Epithelial cell of esophagus (primary cell): ENCODE measurements at places on chromosomes 16 and 17.

DNA sequence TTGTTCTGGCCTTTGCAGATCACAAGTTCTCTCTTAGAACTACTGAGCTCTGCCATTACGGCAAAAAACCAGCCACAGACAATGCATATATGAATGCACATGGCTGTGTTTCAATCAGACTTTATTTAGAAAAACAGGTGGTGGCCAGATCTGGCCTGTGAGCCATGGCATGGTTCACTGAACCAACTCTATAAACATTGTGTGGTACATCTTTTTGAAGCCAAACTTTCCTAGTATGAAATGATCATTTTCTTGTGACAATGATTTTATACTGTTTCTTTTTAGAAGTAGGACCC is 65.9 kb upstream of the AMZ2 start:
- DNase-seq: no peak

DNA sequence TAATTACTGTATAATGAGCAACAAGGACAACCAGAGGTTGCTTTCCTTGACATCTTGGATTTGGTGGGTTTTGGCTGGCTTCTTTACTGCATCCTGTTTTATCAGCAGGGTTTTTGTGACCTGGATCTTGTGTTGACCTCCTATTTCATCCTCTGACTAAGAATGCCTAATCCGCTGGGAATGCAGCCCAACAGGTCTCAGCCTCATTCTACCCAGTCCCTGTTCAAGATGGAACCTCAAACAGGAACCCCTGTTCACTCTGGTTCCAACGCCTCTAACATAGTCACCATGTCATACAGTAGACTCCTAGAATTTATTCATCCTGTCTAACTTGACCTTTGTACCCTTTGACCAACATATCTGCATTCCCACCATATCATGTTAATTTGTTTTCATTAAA is 183.8 kb upstream of the SOX9 start:
- peak; percentile 93 for DNase-seq

DNA sequence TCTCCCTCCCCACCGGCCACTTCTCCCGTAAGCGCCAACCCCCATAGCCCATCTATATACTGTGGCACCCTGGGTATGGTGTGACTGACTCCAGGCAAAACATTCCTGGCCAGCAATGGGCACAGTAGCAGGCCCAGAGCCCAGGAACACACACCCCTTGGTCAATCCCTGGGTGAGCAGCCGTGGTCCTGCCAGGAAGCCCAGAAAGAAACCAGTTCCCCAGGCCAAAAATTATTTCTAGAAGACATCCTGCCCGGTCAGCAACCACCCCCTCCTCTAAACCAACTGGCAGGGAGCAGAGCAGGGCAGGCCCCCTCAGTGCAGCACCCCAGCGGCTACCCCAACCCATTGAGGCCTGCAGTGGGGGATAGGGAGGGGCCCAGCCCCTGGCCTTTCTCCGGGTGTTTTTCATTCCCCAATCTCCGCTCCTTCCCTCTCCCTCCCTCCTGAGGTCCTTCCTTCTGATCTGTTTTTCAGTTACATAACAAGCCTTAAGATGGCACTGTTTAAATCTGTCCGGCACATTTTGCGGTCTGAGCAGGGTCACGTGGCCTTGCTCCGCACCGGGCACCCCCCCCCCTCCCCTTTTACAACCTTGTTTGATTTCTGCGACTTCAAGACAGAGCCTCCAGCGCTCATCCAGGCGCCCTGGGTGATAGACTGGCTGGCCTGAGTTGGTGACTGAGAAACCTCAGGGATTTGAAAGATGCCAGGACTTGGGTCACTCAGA is 2.0 kb downstream of the NPTX1 start:
- DNase-seq: peak; percentile 28

DNA sequence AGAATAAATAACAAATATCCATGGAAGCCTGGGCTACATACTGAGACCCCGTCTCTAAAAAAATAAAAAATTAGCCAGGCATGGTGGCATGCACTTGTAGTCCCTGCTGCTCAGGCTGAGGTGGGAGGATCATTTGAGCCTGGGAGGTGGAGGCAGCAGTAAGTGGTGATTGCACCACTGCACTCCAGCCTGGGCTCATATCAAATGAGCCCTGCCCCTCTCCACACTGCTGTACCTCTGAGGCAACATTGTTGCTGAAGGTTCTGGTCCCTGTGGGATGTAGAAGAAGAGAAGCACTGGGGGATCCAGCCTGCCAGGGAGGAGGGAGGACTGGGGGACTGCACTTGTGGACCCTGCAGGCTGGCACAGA is 11.4 kb upstream of the ARHGAP23 start:
- DNase-seq: no peak

DNA sequence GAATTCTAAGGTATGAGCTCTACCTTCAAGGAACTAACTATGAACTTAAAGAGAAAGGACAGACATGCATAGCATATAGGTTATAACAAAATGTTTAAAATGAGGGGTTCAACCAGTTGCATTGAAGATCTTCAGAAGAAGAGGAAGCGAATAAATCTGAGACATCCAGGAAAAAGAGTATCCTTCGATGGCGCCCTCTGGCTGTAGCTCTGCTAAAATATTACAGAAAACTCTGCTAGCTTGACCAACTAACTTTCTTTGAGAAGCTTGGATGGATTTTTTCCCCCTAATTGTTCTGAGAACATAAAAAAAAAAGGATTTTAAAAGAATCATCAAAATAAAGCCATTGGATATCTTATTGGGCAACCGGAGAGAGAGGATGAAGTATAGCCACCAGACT is 659.9 kb upstream of the SOX9 start:
- DNase-seq: peak; percentile 49

DNA sequence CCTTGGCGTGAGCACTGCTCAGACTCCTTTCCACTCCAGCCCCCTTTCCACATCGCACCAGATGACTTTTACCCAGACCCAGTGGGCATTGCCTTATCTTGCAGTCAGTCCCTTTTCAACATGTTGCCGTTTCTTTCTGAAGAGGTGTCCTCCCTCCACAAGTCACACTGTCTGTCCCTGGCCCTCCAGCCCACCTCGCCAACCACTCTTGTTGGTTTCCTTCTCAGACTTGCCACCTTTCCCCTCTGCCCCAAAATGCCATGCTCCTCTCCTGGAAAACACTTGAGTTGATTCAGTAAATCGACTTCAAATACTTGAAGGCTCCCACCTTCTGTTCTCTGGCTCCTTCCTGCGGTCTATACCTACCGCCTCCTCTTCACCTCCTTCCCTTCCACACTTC is 7.5 kb upstream of the ADAM11 start:
- no peak for DNase-seq

DNA sequence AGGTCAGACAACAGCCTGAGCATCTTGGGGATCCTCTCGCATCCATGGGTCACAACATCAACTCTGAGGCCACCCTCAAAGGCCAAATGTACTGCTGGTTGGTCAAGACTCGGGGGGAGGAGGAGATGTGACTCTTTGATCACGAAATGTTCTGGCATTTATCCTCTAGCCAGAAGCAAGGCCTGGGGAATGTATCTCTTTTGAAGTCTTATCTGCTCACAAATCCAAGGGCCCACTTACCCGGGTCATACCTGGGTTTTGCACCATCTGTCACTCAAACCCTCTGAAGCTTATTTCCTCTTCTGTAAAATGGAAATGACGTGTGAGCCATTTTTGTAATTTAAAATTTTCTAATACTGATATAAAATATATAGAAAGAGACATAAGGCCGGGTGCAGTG is 13.2 kb downstream of the CA7 start:
- no peak for DNase-seq

GRCh38 chr17:15134363-15134762 is 130.8 kb downstream of the PMP22 start:
- no peak for DNase-seq

- DNase-seq: no peak
Observed at GRCh38 chr16:84018710-84019109, 23.9 kb downstream of the SLC38A8 start.

GRCh38 chr16:794091-794822 is 5.8 kb downstream of the CHTF18 start:
- no peak for DNase-seq

DNA sequence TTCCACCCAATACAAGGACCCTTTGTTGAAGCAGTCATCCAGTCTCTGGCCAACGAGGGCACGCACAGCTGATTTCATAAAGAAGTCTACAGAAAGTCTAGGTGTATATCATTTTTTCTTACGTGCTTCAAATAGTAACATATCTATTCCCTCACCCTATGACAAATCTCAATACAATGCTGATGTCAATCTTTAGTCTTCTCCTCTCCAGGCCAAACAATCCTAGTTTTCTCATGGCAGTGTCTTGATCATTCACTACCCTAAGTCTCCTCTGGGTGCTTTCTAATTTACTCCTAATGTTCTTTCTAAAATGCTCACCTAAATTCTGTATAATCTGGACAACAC is 92.6 kb downstream of the CACNG1 start:
- DNase-seq: peak; percentile 14

- no peak for DNase-seq
Observed at GRCh38 chr16:21226749-21227148, 6.8 kb upstream of the ANKS4B start.

DNA sequence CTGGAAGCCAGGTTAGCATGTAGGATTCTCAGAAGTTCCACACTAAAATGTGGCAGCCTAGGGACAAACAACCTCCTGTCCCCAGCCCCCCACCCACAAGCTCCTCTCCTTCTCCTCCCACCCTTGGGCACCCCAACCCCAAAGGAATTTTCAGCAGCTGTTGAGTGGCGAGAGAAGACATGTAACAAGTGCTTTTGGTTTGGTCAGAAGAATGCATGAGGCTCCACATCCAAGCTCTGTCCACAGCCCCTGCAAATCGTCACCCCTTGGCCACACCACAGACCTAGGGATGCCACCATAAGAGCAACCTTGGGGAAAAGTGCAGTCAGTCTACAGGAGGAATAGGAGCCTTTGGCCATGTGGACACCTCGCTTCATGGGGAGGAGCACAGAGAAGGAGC is 11.9 kb upstream of the RAB37 start:
- DNase-seq: no peak

DNA sequence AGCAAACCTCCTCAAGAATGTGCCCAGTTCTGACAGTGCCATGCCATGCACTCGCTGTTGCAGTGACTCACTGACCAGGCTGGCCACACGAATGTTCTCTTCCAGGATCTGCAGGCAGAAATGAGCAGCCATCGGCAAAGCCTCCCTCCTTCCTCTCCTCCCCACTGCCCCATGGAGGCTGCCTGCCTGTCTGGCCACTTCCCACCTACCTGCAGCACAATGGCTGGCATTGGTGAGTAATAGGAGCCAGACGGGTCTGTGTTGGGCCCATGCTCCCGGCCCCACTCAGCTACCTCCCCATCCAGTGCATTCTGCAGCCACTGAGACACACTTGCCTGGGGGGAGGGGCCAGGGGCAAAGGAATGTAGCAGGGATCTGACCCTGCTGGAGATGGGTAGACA is 2.8 kb upstream of the MATCAP1 start:
- DNase-seq: peak; percentile 30

DNA sequence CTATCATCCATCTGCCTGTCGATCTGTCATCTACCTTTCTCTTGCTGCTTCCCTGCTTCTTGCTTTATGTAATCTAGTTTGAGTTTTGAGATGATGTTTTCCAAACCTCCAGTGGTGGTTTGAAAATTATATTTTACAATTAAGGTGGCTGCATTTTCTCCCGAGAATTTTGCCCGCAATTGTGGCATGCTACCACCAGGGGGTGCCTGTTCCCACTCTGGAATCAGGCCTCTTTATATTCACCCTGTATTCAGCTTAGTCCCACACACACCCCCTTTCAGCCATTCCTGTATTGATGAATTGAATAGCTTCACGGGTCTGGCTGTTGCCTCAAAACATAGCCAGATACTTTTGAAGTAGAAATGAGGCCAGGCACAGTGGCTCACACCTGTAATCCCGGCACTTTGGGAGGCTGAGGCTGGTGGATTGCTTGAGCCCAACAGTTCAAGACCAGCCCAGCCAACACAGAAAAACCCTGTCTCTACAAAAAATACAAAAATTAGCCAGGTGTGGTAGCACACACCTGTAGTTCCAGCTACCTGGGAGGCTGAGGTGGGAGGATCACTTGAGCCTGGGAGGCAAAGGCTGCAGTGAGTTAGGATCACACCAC is 3.2 kb downstream of the PRSS22 start:
- DNase-seq: no peak

- peak; percentile 19 for DNase-seq
Observed at GRCh38 chr17:61461967-61462718, 9.9 kb downstream of the TBX4 start.

DNA sequence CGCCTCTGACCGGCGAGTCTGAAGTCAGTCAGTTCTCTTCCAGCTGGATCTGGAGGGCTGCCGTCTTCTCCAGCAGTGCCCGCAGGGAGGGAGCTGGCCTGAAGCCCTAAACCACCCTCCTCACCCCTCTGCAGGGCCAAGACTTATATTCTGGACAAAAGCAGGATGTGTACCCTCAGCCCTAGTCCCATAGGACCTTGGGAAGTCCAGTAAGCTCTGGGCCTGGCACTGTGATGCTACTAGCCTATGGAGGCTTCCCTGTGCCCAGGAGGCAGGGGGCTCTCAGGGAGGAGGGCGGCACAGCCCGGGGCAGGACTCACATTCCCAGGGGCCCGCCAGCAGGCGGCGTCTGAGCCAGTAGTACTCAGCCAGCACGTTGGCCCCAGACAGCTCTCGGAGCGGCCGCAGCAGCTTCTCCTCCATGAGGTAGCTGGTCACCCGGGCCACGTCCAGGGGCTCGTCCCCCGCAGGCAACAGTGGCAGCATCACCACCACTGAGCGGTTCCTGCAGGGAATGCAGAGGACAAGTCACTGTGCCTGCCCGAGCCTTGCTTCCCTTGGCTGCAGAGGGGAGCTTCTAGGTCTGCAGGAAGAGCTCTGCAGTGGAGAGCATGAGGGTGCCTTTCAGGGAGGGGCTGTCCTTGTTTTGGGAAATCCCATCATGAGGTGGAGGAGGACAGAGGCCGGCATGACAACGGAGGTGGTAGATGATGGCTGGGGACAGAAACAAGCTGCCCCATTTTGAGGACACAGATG is 41.7 kb downstream of the RMI2 start:
- no peak for DNase-seq

DNA sequence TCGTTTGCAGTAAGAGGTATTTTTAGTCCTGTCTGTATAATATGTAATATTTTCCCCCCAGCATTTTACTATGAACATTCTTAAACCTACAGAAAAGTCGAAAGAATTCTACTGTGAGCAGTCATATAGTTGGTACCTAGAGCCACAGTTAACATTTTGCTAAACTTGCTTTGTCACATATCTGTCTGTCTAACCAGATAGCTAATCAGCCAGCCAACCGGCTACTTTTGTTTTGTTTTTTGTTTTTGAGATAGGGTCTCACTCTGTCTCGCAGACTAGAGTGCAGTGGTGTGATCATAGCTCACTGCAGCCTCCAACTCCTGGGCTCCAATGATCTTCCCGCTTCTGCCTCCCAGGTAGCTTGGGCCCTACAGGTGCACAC is 73.3 kb downstream of the ABCC1 start:
- no peak for DNase-seq

GRCh38 chr16:56121156-56121500 is 70.2 kb upstream of the GNAO1 start:
- DNase-seq: no peak

- no peak for DNase-seq
Observed at GRCh38 chr17:50590946-50591737, 30.6 kb downstream of the CACNA1G start.

- DNase-seq: no peak
Observed at GRCh38 chr17:1904273-1905182, 74.7 kb downstream of the RPA1 start.
